ENCODE measurements at places on chromosomes 13 and 19.

- DNase-seq: peak; percentile 46
Observed at GRCh38 chr13:72284791-72285190, 417.8 kb upstream of the DACH1 start.

DNA sequence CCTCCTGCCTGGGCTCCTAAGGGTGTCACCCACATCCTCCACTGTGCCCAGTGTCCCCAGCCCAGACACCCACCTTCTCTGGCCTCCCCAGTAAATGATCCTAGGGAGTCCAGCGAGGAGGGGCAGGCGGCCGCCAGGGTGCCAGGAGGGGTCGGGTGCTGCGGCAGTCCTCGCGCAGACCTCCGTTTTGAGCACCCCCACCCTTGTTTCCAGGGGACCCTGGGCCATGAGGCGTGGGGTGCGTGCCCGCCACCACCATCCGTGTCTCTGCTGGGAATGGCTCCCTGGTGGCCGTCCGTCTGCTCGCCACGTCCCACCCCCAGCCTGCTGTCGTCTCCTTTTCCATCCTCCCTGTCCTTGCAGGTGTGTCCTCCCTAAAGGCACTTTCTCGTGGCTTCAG, 133.0 kb downstream of the KDM4B start:
- DNase-seq: no peak

DNA sequence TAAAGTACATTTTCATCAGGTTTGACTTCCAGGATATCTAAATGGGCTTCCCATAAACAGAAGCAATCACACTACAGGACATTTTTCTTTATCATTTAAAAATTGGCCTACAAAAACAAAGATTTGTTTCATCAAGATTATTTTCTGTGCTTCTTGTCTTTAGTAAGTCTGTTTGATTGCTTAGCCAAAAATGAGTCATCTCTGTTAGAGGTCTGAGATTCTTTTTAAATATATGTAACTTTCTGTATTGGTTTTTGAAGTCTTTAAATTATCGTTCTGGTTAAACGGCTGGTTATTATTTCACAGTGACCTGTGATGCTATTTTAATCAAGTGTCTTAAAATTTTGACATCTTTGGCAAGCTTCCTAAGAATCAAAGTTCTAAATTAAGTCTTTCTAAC, 62.7 kb downstream of the SLITRK1 start:
- peak; percentile 65 for DNase-seq

- DNase-seq: peak; percentile 28
Observed at GRCh38 chr19:44644402-44645016, 799 bp downstream of the PVR start.

DNA sequence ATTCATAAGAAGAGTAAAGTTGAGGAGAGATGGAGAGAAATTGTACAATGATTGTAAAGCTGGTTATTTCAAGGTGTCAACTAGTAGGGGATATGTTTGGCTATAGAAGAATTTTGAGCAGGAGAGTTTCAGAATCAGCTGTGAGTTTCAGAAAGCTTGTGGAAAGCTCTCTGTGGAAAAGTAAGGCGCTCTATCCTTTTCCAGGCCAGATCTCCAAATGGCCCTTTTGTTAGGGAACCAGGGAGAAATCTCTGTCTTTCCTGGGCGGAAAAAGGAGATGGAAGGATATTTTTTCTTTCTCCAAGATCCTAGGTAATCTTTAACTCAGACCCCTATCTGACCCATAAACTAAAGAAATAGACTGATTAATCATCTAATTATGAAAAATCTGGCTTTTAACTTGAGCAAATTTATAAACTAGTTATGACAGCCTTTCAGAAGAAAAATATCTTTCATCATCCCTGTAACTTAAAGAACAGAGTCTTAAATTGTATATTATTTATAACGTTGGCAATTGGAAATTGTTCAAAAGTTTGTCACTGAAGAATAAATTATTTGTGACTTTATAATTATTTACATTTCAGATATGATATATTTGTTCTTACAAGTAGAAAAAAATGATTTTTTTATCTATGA, 34.5 kb downstream of the SPRY2 start:
- no peak for DNase-seq

- DNase-seq: no peak
Observed at GRCh38 chr13:77896977-77897376, 21.7 kb downstream of the EDNRB start.

GRCh38 chr13:70666883-70667556, 558.8 kb upstream of the KLHL1 start:
- DNase-seq: no peak

GRCh38 chr19:3194106-3195087, 8.7 kb downstream of the NCLN start:
- DNase-seq: no peak
